SIG-M5 (cell line): ENCODE measurements at places on chromosomes 5 and 9.

DNA sequence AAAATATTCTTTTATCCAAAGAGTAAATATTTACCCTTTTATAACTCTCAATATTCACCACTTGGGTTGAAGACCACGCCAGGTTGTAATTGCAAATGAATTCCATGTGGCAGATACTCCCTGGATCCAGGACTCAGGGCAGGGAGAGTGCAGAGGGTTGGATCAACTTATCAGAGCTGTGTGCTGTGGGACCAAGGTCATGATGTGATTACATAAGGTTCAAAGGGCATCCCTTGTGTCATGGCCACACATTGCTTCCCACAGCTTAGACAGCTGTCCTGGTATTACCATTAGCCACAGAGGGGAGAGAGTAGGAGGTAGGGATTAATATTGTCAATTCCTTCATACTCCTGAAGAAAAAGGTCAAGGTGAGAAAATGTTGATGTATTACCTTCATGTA lies 133.9 kb downstream of the JAKMIP2 start:
- DNase-seq = no peak

GRCh38 chr5:12669326-12669725 lies 765.1 kb upstream of the CTNND2 start:
- DNase-seq = no peak

DNA sequence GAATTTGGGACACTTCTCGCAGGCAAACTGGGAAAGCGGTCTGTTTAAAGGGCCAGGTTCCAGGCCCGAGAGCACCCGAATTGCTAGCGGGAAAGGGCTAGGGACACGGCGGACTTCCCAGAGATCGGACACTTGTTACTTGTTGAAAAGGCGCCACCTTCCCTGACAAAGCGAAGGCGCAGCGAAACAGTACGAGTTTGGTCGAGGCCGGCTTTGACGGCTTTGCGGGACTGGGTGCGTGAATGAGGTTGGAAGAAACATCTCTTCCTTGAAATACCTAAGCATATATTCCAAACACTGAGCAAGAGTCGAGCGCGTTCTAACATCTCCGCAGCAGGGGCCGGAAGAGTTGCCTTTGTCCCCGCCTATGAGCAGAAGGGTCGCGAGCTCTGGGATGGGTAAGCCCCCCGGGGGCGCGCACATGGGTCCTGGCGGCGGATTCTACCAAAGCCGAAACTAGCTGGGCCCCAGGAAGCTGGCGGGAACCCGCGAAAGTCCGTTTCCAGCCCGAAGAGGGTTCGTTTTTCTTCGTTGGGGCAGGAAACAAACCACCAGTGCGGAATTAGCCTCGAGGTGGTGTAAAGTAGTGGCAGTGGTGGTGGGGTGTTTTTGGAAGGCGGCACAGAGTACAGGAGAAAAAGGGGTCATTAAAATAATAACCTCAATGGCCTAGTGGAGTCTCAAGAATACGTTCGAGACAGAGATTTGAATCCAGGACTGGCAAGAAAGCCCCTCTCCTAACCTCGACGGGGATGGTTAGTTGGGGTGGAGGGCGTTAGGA lies 1.5 kb downstream of the GDNF start:
- no peak for DNase-seq

- DNase-seq = no peak
These were observed 200.4 kb downstream of the CACNA1B start for GRCh38 chr9:138077898-138078540.

- no peak for DNase-seq
These were observed 6.4 kb downstream of the ARRDC1 start for GRCh38 chr9:137611623-137612609.

GRCh38 chr5:155270725-155271124 lies 257.2 kb downstream of the KIF4B start:
- DNase-seq = no peak

GRCh38 chr9:111992523-111992922 lies 95.9 kb downstream of the UGCG start:
- DNase-seq = no peak

- no peak for DNase-seq
These were observed 414.3 kb downstream of the ANXA1 start for GRCh38 chr9:73565833-73566465.

GRCh38 chr5:65121880-65122436 lies 353.2 kb downstream of the CWC27 start:
- no peak for DNase-seq

GRCh38 chr5:26805076-26805475 lies 233.3 kb downstream of the CDH9 start:
- DNase-seq = no peak

DNA sequence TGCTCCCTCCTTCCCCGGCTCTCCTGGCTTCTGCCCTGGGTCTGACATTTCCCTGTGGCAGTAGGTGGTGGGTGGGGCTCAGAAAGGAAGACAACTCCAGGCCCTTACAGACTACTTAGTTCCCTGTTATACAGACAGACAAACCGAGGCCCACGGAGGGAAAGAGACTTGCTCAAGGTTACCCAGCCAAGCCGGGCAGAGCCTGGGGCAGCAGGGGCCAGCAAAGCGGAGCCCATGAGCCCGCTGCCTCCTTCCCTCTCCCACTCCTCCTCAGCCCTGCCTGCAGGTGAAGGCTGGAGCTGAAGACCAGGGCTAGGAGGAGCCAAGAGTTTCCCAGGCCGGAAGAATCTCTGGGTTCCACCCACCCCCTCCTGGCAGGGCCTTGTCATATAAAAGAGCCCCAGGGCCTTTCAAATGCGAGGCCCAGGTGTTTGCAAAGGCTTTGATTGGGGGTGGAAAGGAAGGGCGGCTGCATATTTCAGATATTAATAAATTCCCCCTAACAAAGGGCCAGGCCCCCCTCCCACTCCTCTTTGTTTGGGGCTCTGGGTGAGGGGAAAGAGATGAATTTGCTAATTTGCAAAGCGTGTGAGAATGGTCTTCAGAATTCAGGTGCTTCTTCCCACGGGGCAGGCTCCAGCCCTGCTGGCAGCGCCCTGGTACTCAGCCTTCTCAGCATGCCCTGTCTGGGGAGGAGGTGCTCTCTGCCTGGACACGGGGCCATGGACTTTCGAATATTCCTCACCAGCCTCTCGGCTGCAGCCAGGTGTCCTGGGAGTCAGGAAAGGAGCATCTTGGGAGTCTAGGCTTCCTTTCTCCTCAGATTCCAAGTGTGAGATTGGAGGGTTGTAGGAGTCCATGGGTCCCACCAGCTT lies 21.5 kb downstream of the SLC6A7 start:
- no peak for DNase-seq

DNA sequence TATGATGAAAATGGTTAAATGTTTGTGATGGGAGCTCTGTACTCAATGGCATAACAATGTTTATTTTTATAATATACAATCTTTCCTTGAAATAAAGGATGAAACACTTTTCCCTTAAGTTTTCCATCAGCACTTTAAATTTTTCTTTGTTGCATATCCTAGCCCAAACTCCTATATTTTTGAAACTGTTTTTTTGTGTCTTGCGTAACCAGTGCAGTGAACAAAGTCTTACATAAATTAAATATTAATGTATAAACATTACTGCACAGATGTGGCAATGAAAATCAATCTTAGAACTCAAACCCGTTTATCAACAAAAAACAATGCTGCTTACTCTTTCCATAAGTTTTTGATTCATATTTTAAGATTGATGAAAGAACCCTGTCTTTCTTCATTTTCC lies 34.1 kb upstream of the IL31RA start:
- no peak for DNase-seq

DNA sequence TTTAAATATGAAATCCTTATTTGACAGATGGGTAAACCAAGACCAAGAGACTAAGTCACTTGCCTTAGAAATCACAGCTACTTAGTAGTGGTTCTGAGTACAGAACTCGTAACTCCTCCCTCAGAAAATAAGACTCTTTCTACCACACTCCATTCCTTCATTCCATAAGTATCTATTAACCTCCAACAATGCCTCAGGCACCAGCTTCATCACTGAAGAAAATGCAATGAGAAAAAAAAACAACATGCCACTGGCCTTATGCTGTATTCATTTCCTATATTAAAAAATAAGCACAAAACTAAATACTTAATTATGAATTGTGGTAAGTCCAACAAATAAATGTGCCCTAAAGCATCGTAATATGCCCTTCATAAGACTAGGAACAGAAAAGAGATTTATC lies 13.5 kb upstream of the FREM1 start:
- no peak for DNase-seq

- DNase-seq = no peak
These were observed 459.3 kb upstream of the MEF2C start for GRCh38 chr5:89342106-89342876.

DNA sequence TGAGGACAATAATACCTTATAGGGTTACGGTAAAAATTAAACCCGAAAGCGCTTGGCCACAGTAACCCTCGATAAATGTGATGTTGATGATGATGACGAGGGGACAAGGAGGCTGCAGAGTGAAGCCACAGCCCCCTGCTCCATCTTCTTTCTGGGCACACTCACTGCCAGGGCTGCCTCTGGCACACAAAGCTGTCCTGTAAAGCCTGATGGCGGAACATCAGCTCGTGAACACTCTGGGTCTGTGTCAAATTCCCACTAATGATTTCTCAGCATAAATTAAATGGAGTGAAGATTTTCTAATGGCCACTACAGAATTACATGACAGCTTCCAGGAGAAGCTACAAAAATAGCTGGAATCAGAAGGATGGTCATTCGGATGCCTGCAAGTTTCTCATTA lies 142.2 kb downstream of the TTLL11 start:
- no peak for DNase-seq

DNA sequence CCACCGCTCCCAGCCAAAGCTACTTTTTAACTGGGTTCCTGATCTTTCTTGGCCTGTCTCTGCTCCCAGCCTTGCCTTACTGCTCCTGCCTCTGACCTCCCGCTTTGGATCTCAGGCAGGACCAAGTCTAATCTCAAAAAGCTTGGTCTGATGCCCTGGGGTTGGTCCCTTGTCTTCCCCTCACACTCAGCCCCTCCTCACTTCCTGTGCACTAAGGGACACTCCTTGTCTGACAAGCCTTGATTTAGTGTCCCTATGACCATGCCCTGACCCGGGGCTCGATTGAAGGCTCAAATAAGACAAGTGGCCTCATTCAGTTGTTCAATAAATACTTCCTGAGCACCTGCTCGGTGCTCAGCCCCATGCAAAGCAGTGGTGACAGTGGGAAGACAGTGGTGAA lies 3.7 kb upstream of the GTF3C5 start:
- no peak for DNase-seq

GRCh38 chr9:89822996-89823395 lies 218.2 kb downstream of the GADD45G start:
- no peak for DNase-seq

DNA sequence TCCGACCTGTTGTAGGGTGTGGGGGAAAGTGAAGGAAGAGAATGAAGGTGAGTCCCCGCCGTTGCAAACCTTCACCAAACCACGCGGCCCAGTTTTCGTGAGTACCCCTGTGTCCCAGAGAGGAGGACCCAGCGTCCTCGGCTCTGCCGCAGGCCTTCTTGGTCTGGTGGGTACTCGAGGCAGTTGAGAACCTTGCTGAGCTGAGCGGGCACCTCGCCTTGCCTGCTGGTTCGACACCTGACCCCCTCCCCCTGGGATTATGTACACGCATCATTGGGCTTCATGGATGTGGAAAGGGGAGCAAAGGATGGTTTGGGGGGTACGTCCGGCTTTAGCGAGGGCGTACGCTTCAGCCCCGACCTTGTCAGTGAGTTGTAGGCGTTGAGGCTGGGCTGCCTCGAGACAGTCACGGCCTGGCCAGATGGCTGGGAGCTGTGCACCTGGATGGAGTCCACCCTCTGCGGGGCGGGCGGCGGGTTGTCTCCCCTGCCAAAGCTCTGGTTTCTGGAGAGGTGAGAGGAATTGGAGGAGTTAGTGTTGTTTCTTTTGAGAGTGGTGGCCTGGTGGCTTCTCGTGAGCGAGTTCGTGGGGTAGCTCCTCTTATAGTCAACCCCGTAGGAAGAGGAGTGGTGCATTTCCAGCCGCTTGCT lies 128.1 kb downstream of the SEMA6A start:
- no peak for DNase-seq

GRCh38 chr9:35908504-35909125 lies 675 bp upstream of the SPAAR start:
- DNase-seq = no peak

DNA sequence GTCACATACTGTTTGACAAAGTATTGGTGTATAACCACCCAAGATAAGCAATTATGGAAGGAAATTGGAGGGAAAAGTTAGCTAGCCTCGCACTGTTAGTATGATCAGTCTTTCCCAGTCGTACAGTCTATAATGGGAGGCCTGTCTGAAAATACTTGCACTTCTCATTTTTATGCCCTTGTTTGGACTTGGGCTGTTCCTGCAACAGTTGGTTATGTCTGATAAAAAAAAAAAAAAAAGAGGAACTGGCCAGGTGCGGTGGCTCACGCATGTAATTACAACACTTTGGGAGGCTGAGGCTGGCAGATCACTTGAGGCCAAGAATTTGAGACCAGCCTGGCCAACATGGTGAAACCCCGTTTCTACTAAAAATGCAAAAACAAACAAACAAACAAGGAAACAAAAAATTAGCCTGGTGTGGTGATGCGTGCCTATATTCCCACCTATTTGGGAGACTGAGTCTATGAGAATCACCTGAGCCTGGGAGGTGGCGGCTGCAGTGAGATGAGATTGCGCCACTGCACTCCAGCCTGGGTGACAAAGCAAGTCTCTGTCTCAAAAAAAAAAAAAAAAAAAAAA lies 58.3 kb upstream of the ANKRD33B start:
- peak; percentile 82 for DNase-seq

GRCh38 chr9:105257809-105258208 lies 13.4 kb downstream of the SLC44A1 start:
- no peak for DNase-seq

DNA sequence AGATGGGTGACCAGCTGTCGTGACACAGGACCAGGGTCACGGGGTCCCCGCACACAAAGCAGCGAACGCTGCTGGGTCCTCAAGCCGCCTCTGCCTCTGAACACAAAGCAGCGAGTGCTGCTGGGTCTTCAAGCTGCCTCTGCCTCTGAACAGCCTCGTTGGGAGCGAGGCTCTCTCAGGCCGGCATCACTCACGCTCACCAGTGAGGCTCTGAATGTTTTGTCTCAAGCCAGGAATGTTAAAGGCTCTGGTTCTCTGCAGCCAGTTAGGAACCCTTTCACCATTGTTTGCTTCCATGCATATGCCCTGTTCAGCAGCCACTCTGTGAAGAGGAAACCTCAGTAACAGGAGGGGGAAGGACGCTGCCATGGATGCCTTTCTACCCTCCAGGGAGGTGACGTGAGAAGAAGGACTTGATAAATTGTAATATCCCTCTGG lies 82.7 kb upstream of the TAF11L2 start:
- DNase-seq = no peak

DNA sequence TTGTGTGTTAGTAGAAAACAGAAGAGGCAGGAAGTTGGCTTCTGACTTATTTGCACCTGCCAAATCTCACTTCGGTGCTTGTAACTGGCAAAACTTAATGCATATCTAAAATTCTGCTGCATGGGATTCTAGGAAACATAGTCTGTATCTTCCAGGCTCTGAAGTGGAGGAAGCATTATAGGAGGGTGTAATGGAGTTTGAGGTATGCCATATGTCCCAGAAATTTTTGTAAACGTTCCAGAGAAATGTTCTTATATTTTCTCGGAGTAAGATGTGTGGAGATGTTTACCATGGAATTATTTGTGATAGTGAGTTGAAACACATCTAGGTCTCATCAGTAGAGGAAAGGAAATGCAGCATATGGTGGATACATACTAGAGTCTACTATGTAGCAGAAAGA lies 1329.0 kb upstream of the NUDT12 start:
- DNase-seq = no peak
